ENCODE measurements at places on chromosomes 12 and 14.

GRCh38 chr14:51979088-51979709 is 10.1 kb upstream of the RTRAF start:
- peak; percentile 81 for DNase-seq

- no peak for DNase-seq
Measured at GRCh38 chr12:32179011-32179395, 72.4 kb downstream of the BICD1 start.

DNA sequence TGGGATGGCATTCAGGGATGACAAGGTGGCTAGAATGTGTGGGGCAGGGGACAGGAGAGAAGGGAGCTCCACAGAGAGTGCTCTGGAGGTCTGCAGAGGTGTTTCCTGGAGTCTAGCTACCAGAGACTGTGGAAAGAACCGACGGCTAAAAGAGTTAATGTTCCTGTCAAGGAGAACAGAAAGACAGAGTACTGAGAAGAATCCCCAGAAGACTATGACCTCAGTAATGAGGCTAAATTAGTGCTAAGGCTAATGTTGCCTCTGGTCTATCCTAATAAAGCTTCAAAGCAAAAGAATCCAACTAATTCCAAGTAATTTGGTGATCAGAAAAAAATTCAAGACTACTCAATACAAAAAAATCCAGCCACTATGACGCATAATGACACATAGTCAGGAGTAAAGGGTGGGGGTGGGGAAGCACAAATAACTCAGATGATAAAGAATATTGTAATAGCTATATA is 44.7 kb downstream of the FERMT2 start:
- no peak for DNase-seq

DNA sequence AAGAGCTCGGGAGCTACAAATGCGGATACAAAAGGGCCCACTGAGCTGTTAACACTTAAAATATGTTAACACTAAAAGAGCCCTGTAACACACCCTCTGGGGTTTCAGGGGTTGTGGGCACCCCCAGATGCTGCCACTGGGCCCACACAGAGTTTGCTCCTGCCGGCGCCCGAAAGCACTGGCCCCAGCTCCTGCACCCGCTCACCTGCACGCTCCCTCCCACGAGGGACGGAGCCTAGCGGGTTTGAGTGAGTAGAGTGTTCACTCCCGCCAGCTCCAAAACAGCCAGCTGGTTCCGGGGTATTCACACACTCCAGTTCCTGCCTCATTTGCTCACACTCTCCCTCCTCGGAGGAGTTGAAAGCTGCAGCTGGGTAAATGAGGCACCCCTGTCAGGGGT is 357.7 kb downstream of the ETNK1 start:
- DNase-seq = no peak

DNA sequence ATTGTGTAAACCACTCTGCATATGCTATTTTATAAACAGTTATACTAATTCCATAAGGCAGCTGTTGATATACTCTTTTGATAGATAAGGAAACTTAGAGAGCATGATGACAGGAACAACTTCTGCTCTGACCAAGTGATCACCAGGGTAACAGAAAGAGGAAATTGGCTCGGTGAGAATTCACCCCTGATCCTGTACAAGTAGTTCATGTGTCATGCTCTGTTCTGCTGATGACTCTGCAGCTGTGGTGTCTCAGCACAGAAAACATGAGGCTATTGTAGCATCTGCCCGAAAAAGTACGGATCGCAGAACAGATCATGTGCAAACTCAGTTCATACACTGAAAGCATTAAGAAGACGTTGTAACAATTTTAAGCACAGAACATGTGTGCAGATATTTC is 345.0 kb downstream of the LRIG3 start:
- peak; percentile 7 for DNase-seq

DNA sequence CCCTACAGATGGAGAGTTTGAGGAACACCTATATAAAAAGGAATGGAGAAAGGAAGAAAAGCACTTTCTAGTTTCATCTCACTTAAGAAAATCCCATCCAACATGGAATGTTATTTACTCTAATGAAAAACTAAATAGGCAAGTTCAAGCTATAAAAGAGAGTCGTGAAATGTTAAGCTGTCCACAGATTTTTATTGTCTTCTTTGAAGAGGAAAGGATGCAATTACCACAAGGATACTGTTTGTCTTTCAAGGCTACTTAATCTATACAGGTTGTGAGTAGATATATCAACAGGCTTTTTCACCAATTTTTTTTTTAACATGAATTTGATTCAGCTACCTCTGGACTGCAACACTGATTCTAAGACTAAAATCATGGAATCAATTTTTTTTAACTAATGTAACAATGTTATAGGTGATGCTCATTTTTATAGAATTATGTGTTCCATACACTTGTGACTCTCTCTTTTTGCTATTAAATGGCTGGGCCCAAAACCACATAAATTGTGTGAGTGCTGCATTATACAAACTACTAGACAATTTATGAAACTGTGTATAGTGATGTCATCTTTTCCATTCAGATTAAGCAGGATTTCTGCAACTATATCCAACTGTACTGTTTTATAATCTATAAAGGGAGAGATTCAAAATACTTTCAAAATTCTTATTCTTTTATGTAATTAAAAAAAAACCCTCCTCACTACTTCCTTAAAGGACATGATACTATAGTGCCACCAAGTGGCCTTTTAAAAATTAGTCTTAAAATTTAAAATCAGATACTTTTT is 26.8 kb upstream of the BMAL2 start:
- peak; percentile 31 for DNase-seq

DNA sequence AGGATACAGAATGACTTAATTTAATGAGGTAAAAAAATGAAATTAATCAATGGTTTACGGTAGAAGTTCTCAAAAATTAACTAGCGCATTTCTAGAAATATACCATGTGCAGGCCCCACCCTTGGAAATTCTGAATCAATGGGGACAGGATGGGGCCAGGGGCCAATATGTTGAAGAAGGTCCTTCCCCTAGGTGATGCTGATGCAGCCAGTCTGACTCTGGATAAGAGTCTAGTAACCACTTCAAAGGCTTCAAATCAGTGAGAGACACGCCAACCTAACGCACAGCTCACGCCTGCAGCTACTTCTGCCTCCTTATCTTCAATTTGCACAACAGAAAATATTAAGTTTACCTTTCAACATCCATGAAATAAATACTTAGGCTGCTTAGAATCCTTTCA is 14.9 kb downstream of the GIT2 start:
- DNase-seq = no peak

All from globus pallidus (tissue), 1 donor.